NCI-H510A treated with DMSO at 0.1 percent for 48 hours (cell line): ENCODE measurements at places on chromosomes 6 and 20.

GRCh38 chr6:158939255-158940159, 60.5 kb downstream of the RSPH3 start:
- peak; percentile 40 for DNase-seq

GRCh38 chr6:92767101-92767500, 652.3 kb downstream of the EPHA7 start:
- no peak for DNase-seq

DNA sequence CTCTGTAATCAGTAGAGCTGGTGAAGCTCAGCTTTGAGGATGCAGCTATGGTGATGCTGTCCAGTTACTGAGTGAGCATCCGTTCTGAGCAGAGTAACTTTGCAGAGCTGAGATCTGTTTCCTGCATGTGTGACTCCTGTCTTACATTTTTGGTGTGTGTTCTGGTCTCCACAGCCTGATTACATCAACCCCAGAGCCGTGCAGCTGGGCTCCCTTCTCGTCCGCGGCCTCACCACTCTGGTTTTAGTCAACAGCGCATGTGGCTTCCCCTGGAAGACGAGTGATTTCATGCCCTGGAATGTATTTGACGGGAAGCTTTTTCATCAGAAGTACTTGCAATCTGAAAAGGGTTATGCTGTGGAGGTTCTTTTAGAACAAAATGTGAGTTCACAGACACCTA, 81.6 kb downstream of the FAM120B start:
- no peak for DNase-seq

- no peak for DNase-seq
Measured at GRCh38 chr20:62208061-62208794, 11.8 kb downstream of the HRH3 start.

GRCh38 chr6:163418311-163419029, 4.0 kb downstream of the QKI start:
- no peak for DNase-seq

- DNase-seq: no peak
Measured at GRCh38 chr6:27096834-27097511, 150.5 kb upstream of the PRSS16 start.

GRCh38 chr6:106889692-106890091, 84.8 kb downstream of the CD24 start:
- no peak for DNase-seq

- no peak for DNase-seq
Measured at GRCh38 chr20:1818895-1819294, 76.3 kb upstream of the SIRPA start.

DNA sequence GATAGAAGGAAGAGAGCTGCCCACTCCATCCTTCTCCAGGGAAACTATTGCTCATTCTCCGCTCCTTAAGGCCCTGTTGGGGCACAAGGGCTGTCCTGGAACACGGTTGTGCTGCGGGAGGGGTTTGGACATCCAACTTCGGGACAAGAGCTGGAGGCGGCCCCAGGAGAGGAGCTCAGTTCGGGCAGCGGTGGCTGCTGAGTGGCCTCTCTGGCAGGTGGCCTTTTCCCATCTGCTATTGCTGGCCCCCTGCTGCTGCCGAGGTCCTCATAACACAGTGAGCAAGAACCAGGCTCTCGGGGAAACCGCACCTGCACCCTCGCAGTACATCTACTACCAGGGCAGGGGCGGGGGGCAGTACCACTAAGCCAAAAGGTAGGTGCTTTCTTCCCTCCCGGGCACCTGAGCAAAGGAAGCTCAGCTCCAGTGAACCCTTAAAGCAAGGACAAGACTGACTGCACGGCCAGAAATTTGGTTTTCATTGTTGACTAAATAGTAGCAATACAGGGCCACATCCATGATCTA, 63.7 kb downstream of the PSMG4 start:
- peak; percentile 51 for DNase-seq
